Pancreas (tissue), 10 donors: ENCODE measurements at places on chromosomes 7 and 10. TPM values are rescaled to one million over a fixed set of nuclear protein-coding genes. Genes with fewer than 3 reads are reported as not detected.

GRCh38 chr7:69739931-69740431 lies 141.7 kb downstream of the AUTS2 start:
- DNase-seq: no peak

GRCh38 chr10:27241010-27241651 lies 534 bp upstream of the ACBD5 start:
- DNase-seq: no peak

- no peak for DNase-seq
Observed at GRCh38 chr7:74617180-74617744, 40.3 kb upstream of the GTF2I start.

GRCh38 chr10:29634764-29635625 lies at the start of gene SVIL:
Gene SVIL (minus strand): TSS chr10:29634971. CDS start chr10:29555058, 79,913 bp downstream.
- DNase-seq: no peak

DNA sequence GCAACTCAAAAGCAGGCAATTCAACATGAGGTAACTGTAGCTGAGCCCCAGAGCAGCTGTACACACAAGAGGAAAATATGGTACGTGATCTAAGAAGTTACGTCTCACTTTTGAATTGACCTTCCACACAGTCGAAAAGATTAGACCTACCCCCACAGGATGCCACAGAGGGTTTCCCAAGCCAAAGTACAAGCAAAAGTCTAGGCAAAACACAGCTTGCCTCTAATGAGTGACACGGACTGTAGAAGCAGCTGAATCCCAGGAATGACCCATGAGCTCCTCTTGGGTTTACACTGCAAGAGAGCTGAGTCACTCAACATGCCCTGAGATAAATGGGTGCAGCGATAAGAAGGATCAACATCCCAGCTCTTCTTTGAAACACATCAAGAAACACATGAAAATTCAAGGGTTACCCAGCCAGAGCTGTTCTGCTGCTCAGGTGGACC lies 9.8 kb downstream of the CREB3L2 start:
- no peak for DNase-seq

GRCh38 chr7:68866200-68866570 lies 732.1 kb upstream of the AUTS2 start:
- no peak for DNase-seq

Gene SLC18A3
- polyA plus RNA-seq: not detected

Gene GTF2I
- 43.6 TPM for polyA plus RNA-seq

Gene DLX6
- not detected for polyA plus RNA-seq

Gene DNAJB9
- polyA plus RNA-seq: 10.8 TPM

Gene PITX3
- polyA plus RNA-seq: not detected

Gene HTR5A
- not detected for polyA plus RNA-seq

Gene ZC3HAV1L
- polyA plus RNA-seq: 0.99 TPM

Gene HOXA7
- polyA plus RNA-seq: 0.15 TPM
